ENCODE measurements at places on chromosomes 11 and 22.
A peak's percentile ranks its signal among the peaks of the same experiment; 100 is the strongest.

DNA sequence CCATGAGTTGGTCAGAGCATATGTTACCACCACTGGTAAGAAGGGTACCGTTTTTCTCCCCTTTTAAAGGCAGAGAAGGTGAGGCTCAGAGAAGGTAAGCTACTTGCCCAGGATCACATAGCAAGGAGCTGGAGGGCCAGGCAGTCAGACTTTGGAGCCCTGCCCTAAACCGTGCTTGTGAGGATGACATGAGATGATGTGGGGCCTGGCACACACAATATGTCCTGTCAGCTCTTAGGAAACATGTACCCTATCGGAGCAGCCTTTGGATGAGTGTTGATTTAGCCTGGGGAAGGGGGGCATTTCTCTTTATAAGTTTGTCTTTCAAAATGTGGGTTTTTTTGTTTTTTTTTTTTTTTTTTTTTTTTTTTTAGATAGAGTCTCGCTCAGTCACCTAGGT lies 100.5 kb upstream of the CRYBB3 start:
- DNase-seq, result no peak

GRCh38 chr11:19811380-19811779 lies 98.7 kb downstream of the NAV2 start:
- DNase-seq, result no peak

GRCh38 chr11:22879630-22880029 lies 19.4 kb upstream of the CCDC179 start:
- no peak for DNase-seq

GRCh38 chr11:105312266-105312665 lies 172.7 kb upstream of the CARD18 start:
- DNase-seq, result no peak

- DNase-seq, result no peak
These were observed 82.2 kb downstream of the FLI1 start for GRCh38 chr11:128776069-128776423.

- DNase-seq, result peak; percentile 49
These were observed at the start of gene KCNC1 for GRCh38 chr11:17734418-17734911. Gene KCNC1, plus strand, starts transcription at chr11:17734781. Its CDS starts 1,222 bp downstream, at chr11:17736003.

GRCh38 chr11:117456027-117456720 lies 128.5 kb downstream of the CEP164 start:
- DNase-seq, result no peak

- no peak for DNase-seq
These were observed 78.6 kb downstream of the PARVA start for GRCh38 chr11:12455938-12456337.

- peak; percentile 43 for DNase-seq
These were observed at the start of gene LMO1 for GRCh38 chr11:8263769-8264410. Gene LMO1, minus strand, starts transcription at chr11:8263878. Its CDS starts 516 bp downstream, at chr11:8263362.

- DNase-seq, result no peak
These were observed 11.6 kb downstream of the RIBC2 start for GRCh38 chr22:45425101-45425500.

DNA sequence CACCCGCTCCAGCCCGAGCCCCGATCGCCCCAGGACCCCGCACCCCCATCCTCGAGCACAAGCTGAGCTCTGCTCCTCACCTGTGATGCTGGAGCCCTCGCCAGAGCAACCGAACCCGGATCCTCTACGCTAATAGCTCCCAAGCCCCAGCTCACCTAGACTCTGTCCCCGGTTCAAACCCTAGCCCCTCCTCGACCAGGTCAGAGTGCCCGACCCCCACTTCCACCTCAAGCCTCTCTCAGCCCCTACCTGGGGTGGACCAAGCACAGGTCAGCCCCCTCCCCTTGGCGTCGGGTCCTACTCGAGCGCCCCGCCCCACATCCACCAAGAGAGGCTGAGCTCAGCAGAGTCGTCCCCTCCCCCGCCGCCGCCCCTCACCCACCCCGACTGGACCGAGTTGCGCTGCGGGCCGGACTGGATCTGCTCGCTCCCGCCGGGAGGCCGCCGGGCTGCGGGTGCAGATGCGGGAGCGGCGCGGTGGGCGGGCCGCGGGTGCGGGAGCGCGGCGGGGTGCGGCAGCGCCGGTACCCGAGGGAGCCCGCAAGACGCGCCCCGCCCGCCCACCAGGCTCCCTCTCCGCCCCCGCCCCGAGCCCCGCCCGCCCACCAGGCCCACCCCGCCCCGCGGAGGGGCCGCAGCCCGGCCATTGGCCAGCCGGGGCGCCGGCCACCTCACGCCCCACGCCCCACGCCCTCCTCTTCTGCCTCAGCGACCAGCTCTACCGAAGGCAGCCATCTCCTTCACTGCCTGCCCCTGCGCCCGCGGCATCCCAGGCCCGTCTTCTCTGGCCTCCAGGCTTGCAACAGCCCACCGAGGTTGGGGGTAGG lies 577 bp upstream of the DKK3 start:
- DNase-seq, result peak; percentile 50

DNA sequence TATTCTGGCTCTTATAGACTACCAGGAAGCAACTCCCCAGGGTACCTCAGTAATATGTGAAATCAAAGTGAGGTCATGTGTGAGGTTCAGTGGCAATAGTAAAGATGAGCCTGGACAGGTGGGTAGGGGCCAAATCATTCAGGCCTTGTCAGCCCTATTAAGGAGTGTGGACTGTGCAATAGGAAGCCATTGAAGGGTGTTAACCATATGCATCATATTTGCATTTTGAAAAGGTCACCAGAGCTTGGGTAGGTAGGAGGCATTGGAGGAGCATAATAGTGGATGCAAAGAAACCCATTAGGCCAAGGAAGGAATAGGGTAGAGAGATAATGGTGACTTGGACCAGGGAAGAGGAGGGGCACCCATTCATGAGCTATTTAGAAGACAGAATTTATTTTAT lies 8.4 kb upstream of the MRPL11 start:
- no peak for DNase-seq

GRCh38 chr11:59710136-59710847 lies 3.4 kb downstream of the OR10V1 start:
- DNase-seq, result no peak

DNA sequence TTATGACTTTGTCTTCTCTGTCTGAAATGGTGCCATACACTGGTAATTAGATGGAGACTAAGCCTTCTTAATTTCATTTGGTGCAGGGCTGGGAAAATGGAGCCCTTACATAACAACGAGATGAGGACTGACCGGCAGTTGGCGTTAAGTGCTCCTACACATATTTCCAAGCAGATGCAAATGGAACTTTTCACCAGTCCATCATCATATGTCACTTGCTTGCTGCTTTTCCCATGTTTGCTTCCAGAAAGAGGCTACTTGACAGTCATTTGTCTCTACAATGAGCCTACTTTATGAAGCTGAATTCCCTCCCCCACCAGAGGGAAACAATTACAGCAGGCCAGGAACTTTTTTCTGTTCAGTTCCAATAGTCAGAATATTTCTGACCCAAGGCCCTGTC lies 32.6 kb downstream of the SVIP start:
- DNase-seq, result no peak

DNA sequence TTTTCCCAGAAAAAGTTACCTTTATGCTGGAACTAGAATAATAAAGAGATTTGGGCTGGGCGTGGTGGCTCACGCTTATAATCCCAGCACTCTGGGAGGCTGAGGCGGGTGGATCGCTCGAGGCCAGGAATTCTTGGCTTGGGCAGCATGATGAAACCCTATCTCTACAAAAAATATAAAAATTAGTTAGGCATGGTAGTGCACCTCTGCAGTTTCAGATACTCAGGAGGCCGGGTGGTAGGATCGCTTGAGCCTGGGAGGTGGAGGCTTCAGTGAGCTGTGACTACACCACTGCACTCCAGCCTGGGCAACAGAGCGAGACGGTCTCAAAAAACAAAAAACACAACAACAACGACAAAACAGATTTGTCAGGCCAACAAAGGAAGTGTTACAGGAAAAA lies 119.3 kb upstream of the OR9Q1 start:
- DNase-seq, result no peak

DNA sequence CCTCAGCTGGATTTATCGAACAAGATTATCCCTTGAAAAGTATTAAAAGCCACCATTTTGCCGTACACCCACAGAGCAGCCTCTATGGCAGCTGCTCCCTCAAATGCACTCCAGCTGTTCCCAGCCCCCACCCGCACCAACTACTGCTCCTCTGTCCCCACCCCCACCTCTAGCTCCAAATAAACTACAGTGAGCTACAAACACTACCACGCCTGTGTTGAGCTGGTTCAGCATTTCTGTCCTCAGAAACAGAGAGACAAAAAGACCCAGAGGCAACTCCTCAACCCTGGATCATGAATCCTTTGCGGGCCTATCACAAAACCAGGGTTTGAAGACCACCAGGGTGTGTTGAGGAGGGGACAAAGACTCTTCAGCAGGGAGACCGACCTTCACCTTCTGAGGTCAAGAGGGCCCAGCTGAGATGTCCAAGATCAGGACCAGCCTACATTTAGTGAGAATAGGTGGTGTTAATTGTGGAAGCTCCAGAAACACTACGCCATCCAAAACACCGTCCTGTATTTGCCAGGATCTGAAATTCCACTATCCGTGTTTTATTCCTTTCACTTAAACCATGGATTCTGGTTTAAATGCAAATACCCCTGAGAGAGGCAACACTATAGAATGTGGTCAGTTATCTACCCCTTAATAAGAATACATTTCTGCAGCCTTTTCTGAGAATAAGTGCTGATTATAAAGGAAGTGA lies 195.9 kb downstream of the DSCAML1 start:
- peak; percentile 72 for DNase-seq

- no peak for DNase-seq
These were observed 532 bp downstream of the BET1L start for GRCh38 chr11:206526-207207.

- DNase-seq, result no peak
These were observed 16.1 kb upstream of the CALCB start for GRCh38 chr11:15057329-15057728.

- DNase-seq, result no peak
These were observed 32.1 kb downstream of the RPL27A start for GRCh38 chr11:8714622-8715225.

DNA sequence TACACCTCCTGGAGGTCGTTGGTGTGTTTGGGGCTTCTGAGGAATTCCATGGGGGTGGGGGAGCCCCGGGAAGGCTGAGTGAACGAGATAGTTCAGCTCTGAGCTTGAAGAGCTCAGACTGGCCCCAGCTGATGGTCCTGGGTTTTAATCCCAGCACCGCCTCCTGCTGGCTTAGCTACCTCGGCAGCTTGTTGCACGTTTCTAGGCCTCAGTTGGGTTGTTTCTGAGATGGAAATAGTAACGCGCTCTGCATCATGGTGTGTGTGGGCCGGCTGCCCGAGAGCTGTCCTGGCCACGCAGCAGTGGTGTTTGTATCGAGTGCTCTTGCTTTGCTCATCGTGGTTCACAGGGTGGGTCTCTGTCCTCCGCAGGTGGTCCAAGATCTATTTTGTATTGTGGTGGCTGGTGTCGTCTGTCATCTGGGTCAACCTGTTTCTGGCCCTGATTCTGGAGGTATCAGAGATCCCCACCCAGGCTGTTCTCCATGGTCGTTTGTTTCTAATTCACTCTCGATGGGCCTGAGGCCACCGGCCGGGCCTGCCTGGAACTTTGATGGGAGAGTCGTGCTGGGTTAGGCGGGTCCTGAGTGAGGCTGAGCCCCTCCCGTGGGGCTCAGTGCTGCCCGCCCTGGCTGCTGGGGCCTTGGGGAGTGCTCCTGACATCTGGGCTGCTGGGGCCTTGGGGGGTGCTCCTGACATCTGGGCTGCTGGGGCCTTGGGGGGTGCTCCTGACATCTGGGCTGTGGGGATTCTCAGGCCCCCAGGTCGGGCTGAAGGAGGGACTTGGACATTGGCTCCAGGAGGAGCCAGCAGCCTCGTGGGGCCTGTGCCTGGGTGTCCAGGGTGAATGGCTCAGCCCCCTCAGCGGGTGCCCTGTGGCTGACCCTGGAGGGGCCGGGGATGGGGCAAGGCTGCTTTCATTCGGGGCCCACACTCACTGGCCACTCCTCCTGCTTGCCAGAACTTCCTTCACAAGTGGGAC lies 37.7 kb downstream of the TPCN2 start:
- no peak for DNase-seq

GRCh38 chr11:93033093-93033492 lies 63.6 kb downstream of the MTNR1B start:
- DNase-seq, result no peak

DNA sequence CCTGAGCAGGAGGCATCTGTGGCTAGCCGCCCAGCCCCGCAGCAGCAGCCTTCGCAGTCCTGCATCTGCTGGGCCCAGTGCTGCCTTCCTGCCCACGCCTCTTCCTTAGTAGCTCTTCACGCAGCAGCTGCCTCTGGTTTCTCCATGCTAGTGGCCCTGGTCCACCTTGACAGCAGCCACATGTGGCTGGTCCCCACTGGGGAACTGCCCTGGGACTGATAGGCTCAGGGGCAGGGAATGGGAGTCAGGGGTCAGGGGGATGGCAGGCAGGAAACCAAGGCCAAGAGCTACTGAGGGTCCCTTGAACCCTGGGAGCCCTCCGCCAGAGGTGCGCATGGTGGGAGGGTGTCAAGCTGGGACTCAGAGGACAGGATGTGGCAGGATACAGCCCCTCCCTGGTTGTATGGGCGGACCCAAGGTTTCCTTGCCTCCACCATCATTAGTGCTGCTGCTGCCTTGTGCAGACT lies 99.4 kb upstream of the PITPNB start:
- DNase-seq, result no peak

GRCh38 chr11:43632181-43632580 lies 48.4 kb upstream of the HSD17B12 start:
- no peak for DNase-seq

- peak; percentile 23 for DNase-seq
These were observed 9.8 kb upstream of the DDX10 start for GRCh38 chr11:108654994-108655631.

- DNase-seq, result no peak
These were observed 26.6 kb upstream of the SCN3B start for GRCh38 chr11:123681030-123681429.

DNA sequence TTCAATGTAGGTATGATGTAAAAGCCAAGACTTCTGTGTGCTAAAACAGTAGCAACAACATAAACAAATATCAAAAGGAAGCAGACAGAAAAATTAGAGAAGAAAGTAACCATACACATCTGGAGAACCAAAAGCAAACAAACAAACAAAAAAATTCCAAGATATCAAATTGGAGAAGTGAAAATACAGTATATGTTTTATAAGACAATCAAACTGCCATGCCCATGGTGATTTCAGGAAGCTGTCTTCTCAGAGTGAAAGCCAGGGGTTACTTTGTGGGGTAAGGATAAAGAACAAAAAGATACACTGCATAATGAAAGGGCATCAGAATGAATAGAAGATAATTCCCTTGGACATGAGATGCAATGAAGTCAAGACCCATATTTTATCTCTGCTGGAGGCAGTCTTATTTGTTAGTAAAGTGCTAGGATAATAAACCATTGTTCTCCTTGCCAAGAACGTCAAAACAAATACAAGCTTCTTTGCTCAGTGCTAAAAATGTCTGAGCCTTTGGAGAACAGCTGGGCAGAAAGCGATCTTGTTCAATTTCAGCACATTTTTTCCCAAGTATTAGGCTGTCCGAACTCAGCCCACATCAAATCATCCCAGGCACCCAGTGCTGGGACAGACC lies 38.1 kb upstream of the LDLRAD3 start:
- no peak for DNase-seq

GRCh38 chr11:44581246-44581645 lies 15.8 kb downstream of the CD82 start:
- no peak for DNase-seq

DNA sequence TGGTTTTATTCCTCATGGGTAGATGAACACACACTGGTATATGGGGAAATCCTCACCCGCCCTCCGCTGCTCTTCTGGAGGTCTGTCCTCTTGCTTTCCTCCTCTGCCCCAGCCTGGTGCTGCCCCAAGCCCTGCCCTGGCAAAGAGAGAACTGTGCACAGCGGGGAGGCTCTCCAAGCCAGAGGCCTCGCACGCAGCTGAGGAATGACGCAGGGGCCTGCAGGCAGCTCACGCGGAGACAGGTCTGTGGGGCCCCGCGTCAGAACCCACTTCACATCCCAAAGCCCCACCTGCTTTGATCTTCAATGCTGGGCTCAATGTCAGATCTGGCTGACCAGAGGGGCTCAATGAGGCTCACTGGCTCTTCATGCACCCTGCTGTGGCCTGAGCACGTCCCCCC lies 10.0 kb downstream of the GATD1 start:
- no peak for DNase-seq
